ENCODE measurements at places on chromosomes 11 and 22. TPM values are rescaled to one million over a fixed set of nuclear protein-coding genes. Genes with fewer than 3 reads are reported as not detected.

GRCh38 chr22:38841211-38841610, 2.6 kb downstream of the NPTXR start:
- DNase-seq, result no peak
- peaks cover 13% of the 10 kb centered on the region for H3K4me1 ChIP-seq
- peaks cover 56% of the 10 kb centered on the region for H3K27me3 ChIP-seq
- no peaks in the 10 kb centered on the region for H3K36me3 ChIP-seq

GRCh38 chr11:92978271-92979111, 9.0 kb downstream of the MTNR1B start:
- H3K4me1 ChIP-seq, result no peaks in the 10 kb centered on the region
- no peaks in the 10 kb centered on the region for H3K36me3 ChIP-seq
- H3K27me3 ChIP-seq, result no peaks in the 10 kb centered on the region
- DNase-seq, result no peak
- no peak overlapping the region for H3K27ac ChIP-seq
- no peak overlapping the region for H3K4me3 ChIP-seq

GRCh38 chr11:116033931-116034553, 529.8 kb upstream of the CADM1 start:
- no peaks in the 10 kb centered on the region for H3K36me3 ChIP-seq
- no peaks in the 10 kb centered on the region for H3K4me1 ChIP-seq
- peaks cover 2% of the 10 kb centered on the region for H3K27me3 ChIP-seq
- no peak overlapping the region for H3K4me3 ChIP-seq
- DNase-seq, result no peak

The OR5B12 gene
- total RNA-seq, result not detected

All from activated B cell treated with CpG ODN at 0.5 μM for 24 hours (primary cell).